ENCODE measurements at places on chromosomes 12 and 14.

- no peak for DNase-seq
Observed at GRCh38 chr14:102087762-102088011, 843 bp upstream of the HSP90AA1 start.

- no peak for DNase-seq
Observed at GRCh38 chr12:120599672-120600552, 18.7 kb upstream of the POP5 start.

GRCh38 chr14:94945615-94946014 is 175.7 kb upstream of the GSC start:
- DNase-seq = no peak

DNA sequence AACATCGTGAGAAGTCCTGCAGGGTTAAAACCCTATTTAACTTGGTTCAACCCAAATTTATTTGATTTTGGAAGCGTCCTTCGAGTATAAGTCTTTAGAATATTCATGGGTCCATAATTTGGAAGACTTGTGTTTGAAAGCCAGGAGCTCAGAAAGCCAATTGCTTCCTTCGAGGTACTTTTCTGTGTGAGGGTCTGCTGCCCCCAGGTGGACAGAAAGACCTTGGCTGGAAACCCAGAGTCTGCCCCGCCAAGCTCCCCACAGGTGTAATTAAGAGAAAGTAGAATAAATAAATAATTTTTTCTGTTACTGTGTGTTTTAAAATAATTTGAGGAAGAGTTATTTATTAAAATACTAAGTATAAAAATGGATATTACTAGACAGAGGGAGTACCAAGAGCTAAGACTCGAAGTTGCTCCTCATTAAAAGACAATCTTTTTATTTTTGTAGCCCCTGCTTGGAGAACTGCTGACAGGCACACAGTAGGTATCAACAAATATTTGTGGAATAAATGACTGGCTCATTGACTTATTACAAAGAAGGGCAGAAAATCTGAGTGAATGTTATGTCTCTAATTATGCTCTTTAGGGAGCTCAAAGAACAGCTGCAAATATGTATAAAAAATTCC is 105.8 kb downstream of the PAH start:
- DNase-seq = peak; percentile 14

- no peak for DNase-seq
Observed at GRCh38 chr12:116370004-116370404, 92.5 kb upstream of the MED13L start.

GRCh38 chr12:98653866-98654493 is 8.9 kb downstream of the APAF1 start:
- DNase-seq = peak; percentile 82

GRCh38 chr14:105282098-105282725 is 18.6 kb downstream of the BRF1 start:
- no peak for DNase-seq

DNA sequence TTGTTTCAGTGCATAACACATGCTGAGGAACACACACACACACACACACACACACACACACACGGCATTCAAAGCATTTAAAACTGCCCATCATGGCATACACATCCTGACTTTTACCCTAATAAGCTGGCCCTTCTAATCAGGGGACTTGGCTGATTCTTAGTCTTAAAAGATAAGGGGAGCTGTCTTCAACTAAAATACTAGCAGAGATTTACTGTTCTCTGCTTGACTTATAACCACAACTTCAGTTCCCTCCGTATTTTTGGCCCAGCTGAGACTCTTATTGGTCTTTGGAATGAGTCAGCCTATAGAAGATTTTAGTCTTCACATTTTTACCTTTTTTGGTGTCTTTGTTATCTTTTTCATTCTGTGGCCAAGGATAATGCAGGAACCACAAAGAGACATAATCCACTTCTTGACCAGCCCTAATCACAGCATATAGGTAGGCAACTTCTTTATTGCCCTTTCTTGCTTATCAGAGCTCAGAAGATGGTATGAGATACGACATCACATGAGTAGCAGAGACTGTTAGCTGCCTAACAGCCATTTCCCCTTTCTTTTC is 25.1 kb upstream of the SLC8A3 start:
- DNase-seq = peak; percentile 70

DNA sequence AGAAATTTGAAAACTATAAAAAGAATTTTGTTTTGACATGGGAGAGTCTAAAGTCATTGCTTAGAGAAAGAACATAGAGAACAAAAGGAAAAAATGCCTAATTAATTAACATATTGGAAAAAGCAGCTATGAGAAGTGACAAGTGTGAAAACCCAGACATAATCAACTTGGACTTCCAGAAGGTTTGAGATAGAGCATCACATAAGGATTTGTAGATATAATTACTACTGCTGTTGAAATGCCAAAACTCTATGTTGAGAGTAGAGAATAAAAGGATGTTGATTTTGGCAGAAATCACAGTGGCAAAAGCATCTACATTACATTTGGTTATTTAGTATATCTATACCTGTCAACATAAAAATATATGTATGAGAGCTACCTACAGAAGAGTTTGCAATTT is 135.1 kb downstream of the SLC41A2 start:
- no peak for DNase-seq

DNA sequence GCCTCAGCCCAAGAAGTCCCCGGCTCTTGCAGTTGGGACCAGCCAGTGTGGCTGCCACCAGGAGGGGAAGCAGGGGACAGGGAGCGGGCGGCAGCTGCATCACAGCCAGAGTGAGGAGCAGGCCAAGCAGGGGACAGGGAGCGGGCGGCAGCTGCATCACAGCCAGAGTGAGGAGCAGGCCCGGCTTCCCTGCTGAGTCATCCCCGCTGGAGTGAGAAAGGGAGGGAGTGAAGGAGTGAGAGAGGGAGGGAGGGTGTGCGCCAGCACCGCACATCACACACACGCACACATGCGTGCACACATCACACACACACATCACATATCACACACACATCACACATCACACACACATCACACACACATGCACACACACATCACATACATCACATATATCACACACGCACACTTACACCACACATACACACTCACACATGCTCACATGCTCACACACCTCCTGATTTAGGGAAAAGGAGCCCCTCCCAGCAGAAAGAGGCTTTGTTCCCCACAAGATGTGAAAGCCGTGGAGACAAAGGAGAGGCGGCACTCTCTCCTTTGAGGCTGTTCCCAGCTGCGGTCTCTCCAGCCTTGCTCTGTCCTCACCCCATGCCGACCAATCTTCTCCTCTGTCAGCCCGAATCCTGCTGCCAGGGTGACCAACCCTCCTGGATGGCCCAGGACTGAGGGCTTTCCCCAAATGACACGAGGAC is 16.7 kb upstream of the ZDHHC22 start:
- DNase-seq = peak; percentile 43

- no peak for DNase-seq
Observed at GRCh38 chr12:29614694-29615325, 117.3 kb upstream of the OVCH1 start.

GRCh38 chr14:71321574-71322315 is 414.5 kb downstream of the PCNX1 start:
- DNase-seq = peak; percentile 28

GRCh38 chr14:68477110-68477455 is 315.8 kb downstream of the ZFP36L1 start:
- no peak for DNase-seq

DNA sequence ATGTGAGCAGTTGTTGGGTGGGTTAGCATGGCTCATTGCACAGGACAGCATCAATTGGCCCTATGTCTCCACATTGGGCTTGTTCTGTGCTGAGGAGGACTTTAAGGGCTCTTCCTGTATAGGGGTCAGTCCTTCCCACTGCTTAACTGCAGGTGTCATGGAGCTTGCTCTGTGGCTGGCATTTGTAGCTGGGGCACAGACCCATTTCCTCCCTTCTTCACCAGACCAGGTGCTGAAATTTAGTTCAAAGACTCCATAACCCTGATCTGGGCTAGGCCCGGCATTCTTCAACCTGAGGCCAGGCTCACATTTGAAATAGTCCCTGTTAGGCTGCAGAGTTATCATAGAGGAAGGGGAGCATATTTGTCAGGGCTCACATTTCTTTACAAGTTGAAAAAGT is 12.8 kb downstream of the CHST11 start:
- no peak for DNase-seq

DNA sequence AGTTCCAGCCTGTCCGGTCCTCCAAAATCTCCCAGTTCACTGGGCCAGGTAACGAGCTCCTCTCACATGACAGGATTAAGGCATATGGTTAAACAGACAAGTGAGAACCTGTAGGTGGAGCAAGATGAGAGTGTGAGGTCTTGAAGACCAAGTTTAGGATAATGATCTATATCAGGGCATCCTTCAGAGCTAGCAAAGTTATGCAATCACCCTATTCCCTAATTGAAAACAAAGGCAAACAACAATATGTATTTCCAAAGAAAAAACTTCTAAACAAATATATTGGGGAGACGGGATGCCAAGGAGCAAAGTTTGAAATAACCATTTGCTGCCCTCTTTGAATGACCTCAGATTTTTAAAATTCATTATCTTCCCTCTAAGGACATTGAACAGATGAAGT is 571.2 kb downstream of the BCL11B start:
- DNase-seq = no peak

DNA sequence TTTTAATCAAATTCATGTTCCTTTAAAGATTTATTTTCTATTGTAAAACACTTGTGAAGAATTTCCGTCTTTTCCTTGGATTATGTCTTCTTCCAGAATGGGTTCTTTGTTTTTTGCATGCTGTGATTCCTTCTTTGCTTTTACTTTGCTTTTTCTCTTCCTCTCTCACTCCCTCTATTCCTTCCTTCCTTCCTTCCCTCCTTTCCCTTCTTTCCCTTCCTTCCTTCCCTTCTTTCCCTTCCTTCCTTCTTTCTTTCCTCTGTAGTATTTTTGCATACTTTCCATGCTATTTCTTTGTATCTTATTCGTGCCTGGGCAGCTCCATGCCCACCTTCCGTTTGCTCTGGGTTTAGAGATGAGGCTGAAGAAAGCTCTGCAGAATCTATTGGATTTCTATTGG is 21.6 kb upstream of the FGF23 start:
- DNase-seq = no peak

- DNase-seq = no peak
Observed at GRCh38 chr12:51023625-51024382, 2.4 kb downstream of the SLC11A2 start.

DNA sequence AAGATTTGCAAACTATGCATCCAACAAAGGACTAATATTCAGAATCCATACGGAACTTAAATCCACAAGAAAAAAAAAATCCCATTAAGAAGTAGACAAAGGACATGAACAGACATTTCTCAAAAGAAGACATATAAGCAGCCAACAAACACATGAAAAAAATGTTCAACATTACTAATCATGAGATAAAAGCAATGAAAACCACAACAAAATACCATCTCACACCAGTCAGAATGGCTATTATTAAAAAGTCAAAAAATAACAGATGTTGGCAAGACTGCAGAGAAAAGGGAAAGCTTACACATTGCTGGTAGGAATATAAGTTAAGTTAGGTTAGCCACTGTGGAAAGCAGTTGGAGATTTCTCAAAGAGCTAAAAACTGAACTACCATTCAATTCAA is 16.2 kb downstream of the CDK17 start:
- DNase-seq = no peak

GRCh38 chr14:90795744-90796143 is 20.5 kb downstream of the TTC7B start:
- DNase-seq = no peak

DNA sequence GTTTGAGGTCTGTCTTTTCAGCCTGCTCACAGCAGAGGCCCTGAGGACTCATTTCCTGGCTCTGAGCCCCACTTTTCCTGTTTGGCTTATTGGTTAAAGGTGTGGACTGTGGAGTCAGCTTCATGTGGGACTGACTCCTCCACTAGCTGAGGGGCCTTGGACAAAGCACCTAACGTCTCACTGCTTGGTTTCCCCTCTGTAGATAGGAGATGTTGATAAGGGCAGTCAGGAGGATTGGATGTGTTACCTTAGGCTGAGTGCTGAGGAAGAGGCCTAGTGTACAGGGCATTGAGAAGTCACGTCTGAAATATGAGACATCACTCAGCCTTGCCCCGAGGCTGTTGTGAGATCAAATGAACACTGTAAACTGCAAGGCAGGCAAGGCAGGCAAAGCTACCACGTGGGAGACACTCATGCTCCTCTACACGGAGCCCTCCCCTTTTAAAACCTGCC is 27.1 kb upstream of the TCL1A start:
- no peak for DNase-seq

DNA sequence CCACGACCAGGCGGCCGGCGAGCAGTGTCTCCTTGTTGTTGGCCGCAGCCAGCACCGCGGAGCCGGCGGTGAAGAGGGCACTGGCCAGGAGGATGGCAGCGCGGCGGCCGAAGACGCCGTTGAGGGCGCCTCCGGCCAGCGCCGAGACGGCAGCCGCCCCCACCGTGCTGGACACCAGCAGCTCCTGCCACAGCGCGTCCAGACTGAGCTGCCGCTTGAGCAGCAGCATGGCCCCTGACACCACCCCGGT is 691 bp downstream of the SLC2A13 start:
- DNase-seq = no peak

DNA sequence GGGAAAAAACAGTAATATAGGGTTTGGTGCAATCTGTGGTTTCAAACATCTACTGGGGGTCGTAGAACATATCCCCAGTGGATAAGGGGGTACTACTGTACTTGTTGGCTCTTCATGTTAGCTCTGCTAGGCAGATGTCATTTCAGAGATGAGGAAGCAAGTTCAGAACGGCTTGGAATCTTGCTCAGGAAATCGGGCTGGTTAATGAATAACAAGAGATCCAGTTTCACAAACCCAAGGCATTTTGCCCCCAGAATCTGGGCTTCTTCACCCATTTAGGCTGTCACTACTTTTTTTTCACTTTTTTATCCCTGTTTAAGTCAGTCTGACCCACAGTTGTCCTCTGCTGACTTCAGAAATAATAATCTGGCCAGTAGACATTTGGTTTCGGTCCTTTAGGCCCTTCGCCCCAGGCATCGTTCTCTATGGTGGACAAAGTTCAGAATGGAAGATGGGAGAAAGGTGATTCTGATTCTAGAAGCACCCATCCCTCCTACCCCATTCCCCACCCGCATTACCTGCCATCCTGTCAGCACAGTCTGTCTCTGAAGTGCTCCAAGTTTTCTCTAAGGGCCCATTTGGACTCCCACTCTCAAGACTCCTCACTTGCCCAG is 4.5 kb downstream of the SUOX start:
- no peak for DNase-seq

DNA sequence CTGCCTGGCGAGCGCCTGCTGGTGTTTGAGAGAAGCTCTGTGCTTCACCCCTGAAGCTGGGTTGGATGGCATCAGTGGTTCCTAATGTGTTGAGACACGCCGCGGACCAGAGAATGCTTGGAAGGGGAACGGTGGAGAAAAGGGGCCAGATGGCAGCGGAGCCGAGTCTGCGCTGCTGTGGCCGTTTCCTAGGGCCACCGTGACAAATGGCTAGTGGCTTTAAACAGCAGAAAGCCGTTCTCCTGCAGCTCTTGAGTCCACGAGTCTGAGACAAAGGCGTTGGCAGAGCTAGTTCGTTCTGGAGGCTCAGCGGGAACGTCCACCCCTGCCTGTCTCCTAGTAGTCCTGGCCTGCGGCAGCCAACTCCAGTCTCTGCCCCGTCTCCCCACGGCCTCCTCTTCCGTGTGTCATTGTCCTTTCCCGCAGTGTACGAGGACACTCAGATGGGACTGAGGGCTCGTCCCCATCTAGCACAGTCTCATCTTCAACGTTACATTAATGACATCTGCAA is 103.6 kb downstream of the ADGRD1 start:
- DNase-seq = no peak

GRCh38 chr14:90903101-90903500 is 86.9 kb upstream of the TTC7B start:
- DNase-seq = peak; percentile 79

- DNase-seq = no peak
Observed at GRCh38 chr14:59354666-59355065, 110.5 kb downstream of the GPR135 start.

GRCh38 chr12:49288922-49289555 is 5.9 kb upstream of the PRPH start:
- no peak for DNase-seq

GRCh38 chr14:65062096-65063075 is 39.9 kb downstream of the MAX start:
- no peak for DNase-seq
